ENCODE measurements at places on chromosomes 2 and 18.

DNA sequence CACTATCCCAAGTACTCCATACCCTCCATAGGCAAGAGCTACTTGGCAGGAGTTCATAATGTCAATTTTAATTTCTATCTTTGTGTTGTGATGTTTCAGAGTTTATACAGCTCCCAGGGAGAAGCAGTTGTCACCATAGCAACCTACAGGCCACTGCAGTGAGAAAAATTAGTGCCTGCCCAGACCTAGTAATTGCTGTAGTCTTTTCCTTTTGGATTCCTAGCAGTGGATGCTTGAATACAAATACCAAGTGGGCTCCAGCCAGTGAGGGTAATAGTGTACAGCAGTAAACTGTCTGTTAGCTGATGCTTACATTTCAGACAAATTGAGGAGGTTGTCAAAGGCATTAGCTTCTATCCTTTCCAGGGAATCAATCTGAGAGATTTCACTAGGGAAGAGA is 26.7 kb downstream of the LHCGR start:
- no peak for DNase-seq

DNA sequence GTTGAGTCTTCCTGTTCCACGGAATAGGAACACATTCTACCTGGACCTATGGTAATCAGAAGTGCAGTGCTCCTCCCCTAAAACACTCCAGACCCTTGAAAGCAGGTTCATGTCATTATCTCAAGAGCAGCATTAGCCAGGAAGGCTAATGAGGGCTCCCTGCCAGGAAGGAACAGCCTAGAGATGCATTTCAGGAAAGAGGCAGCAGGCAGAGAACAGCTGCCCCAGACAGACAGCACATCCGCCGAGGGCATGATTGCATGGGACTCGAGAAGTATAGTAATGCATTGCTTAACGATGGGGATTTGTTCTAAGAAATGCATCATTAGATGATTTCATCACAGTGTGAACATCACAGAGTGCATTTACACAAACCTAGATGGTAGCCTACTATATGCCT is 171.5 kb downstream of the ALK start:
- no peak for DNase-seq

DNA sequence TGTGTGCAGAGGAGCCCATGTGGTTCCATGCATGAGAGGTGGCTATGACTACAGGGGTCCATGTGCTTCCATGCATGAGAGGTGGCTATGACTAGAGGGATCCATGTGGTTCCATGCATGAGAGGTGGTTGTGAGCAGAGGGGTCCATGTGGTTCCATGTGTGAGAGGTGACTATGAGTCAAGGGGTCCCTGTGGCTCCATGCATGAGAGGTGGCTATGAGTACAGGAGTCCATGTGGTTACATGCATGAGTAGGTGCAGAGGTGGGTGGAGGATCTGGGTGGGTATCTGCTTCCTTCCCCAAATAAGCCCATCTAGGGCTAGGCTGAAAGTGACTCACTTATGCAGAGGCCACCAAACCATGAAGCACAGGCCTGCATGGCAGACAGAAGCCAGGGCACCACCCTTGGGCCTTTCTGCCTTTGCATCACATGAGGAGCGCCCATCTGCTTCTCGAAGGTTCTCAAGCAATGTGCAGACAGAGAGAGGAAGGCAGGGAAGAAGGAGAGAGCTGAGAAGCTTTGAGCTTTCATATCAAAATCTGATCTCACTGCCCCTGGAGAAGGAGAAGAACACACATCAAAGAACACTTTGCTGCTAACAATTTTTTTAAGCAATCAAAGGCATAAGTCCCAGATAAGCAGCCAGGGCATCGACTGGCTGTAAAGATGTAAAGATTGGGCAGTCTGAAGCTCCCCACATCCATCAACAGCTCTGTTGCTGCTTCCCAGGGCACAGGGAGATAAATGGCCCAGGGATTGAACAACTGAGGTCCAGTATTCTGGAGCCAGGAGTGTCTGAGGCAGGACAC is 137.6 kb downstream of the TNS1 start:
- peak; percentile 23 for DNase-seq

DNA sequence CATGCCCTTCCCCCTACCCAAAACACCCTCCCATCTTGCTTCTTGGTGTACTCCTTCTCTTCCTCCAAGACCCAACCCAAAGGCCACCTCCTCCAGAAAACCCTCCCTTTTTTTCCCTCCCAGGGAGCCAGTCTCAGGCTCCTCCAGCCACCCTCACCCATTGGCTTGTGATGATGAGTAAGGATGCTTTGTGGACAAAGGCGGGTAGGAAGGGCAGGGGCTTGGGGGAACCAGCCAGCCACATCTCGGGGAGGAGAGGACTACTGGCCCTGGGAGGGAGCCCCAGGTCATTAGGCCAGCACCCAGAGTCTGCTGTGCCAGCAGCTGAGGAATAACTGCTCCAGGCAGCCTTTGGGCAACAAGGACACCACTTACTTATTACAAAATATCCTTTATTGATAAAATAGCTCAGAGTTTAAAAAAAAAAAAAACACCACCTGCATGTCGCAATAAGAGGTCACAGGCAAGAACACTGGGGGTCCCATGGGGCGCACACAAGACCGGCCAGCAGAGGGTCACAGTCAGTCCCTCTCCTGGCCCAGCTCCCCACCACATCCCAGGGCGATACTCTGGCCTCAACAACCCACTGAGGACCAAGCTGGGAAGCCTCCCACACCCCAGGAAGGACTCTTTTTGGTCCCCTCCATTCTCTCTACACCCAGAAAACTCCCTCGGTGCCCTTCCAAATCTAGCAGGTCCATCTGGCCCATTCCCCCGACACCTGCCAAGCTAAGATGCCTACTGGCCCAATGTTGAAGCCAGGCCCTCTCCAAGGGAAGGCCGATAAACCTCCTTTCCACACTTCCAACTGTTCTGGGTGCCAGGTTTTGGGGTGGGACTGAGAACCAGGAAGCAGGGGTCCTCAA is 3.6 kb downstream of the ADRA2B start:
- DNase-seq = no peak

DNA sequence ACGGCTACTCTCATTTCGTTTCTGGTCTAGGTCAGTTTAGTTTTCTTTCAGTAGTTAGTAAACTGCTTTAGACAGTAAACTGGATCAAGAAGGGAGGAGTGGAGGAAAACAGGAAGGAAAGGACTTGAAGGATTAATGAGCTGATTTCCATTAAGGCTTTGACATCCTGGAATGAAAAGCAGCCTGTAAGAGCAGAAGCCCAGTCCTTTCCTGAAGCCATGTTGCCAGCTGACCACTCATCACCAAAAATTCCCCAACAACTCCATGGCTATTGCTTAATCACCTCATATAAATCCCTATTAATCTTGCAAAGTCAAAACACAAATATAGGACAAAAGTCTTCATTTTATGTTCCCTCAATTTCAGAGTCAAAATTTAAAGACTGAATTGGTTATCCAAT is 113.7 kb upstream of the ZFP36L2 start:
- DNase-seq = no peak

DNA sequence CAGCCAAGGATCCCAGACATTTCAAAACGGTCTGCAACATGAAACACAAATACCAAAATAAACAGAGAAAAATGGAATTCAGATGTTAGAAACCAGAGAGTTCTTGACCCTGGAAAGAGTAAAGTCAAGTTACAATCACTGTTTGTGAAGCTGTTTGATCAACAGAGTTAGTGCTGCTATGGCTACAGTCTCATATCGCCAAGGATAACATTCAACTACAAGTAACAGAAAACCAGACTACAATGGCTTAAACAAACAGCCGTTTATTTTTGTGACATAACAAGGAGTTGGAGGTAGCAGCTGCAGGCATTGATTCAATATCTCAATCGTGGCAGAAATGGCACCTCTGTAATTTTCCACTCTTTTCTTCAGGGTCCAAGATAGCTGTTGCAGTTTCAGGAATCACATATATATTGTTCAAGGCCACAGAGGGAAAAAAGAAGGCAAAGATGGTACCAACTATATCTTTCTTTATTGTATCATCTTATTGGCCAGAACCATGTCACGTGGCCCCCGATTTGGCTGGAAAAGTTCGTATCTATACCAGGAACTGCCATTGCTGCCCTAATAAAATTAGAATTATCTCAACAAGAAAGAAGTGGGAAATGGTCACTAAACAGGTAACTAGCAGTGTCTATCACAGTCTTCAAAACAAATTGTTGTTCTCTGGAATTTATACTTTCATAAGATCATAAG is 17.7 kb upstream of the HNRNPLL start:
- no peak for DNase-seq

DNA sequence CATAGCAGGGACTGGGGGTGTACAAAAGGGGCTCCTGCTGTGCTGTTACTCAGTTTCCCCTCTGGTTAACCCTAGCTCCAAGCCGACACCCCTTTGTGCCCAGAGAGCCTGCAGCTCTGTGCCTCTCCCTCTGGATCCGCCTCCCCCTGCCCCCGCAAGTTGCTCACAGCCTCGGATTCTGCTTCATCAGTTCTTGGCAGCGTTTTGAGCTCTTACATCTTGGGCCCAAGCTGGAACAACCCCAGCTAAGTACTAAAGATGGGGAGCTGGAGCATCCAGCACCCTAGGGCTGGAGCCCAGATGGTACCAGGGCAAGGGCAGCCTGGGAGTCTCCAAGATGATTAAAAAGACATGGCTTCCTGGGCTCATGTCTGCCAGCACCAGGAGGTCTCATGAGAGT is 40.7 kb downstream of the POMC start:
- no peak for DNase-seq

- no peak for DNase-seq
Observed at GRCh38 chr2:217599906-217600305, 402.9 kb downstream of the TNS1 start.

- no peak for DNase-seq
Observed at GRCh38 chr18:48842259-48843061, 108.3 kb downstream of the SMAD7 start.

DNA sequence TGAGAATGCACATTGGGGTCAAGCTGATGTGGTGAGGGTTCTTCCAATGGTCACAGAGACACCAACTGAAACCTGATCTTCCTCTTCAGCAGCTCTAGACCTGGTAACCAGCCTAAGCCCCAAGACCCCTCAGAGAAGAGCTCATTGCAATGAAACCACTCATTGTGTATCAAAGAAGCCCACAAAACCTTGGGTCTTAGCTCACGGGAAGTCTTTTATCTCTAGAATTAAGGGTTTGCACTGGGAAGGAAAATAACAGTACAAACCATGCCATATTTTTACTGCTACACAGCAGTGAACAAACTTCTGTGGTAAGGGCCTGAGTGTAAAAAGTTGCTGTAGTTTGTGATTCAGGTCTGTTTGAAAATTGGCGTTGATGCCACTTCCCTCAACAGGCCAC is 8.6 kb upstream of the UBXN4 start:
- DNase-seq = no peak

- no peak for DNase-seq
Observed at GRCh38 chr18:68822926-68823325, 25.0 kb downstream of the CCDC102B start.

DNA sequence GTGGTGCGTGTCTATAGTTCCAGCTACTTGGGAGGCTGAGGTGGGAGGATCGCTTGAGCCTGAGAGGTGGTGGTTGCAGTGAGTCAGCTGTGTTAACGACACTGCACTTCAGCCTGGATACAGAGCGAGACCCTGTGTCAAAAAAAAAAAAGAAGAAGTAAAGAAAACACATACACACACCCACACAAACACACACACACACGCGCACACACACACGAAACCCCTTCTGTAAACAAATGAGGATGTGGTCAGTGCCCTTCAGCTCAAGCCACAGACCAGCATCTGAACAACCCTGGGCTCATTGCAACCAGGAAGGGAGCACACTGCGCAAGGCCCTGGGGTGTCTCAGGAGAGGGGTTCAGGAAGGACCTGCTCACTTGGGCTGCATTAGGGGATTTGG is 47.9 kb upstream of the KCNF1 start:
- no peak for DNase-seq

DNA sequence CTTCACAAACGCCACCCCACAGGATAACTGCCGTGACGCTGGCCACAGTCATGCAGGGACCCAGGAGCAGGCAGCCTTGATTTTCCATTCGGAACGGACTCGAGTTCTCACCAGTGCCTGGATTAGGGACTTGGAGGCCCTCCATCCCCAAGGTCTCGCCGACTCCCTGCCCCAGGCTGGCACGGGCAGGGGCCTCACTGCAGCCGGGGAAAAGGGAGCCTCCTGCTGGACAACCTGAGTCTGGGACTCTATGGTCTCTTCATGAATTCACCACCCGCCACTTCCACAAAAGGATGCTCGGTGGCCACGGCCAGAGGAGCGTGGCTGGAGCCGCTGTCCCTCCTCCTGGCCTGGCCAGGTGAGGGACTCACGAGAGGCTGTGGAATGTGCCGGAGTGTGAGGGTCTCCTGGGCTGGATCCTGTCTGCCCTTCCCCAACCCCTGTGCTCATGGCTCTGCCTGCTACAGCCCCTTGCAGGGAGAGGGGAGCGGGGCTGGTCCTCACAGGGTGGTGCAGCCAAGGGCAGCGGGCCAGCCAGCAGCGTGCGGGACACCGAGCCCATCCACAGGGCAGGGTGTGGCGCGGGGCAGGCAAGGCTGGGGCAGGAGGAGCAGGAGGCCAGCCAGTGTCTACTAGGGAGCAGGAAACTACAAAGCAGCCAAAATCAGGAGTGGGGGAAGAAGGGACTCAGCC is 42.3 kb downstream of the AQP12A start:
- no peak for DNase-seq

DNA sequence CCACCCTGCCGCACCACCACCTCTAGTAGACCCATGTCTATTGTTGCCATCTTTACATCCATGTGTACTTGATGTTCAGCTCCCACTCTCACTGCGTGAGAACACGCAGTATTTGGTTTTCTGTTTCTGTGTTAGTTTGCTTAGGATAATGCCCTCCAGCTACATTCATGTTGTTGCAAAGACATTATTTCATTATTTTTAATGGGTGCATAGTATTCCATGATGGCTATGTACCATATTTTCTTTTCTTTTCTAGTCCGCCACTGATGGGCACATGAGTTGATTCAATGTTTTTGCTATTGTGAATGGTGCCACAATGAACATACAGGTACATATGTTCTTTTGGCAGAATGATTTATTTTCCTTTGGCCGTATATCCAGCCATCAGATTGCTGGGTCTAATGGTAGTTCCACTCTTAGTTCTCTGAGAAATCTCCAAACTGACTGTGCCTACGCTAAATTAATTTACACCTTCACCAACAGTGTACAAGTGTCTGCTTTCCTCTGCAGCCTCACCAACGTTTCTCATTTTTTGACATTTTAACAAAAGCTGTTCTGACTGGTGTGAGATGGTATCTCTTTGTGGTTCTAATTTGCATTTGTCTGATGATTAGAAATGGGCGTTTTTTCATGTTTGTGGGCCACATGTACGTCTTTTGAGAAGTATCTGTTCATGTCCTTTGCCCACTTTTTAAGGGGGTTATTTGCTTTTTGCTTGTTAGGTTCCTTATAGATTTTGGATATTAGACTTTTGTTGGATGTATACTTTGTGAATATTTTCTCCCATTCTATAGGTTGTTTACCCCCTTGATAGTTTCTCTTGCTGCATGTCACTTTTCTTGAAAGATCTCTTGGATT is 10.5 kb upstream of the ZNF513 start:
- DNase-seq = no peak

Measured in Right ventricle myocardium inferior (tissue), 1 donor.